Stimulated activated CD8-positive, alpha-beta memory T cell treated with anti-CD3 and anti-CD28 coated beads, Interleukin-7, amount 100 ng/mL, for 1 hour (primary cell): ENCODE measurements at places on chromosomes 4 and X.
A peak's percentile ranks its signal among the peaks of the same experiment; 100 is the strongest.

DNA sequence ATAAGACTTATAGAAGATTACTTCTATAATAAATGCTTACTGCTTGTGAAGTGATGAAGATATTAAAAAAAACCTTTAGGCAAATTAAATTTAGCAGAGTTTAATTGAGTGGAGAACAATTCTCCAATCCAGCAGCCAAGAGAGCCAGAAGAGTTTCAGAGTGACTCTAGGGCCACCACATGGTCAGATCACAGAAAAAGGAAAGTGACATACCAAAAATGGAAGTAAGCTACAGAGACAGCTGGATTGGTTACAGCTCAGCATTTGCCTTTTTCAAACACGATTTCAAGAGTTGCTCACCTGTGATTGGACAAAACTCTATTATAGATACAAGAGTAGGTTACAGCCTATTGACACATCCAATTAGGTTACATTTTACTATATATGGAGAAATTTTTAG, 79.0 kb upstream of the TRAM1L1 start:
- DNase-seq = no peak

- no peak for DNase-seq
Observed at GRCh38 chr4:182017038-182017437, 226.2 kb upstream of the TENM3 start.

DNA sequence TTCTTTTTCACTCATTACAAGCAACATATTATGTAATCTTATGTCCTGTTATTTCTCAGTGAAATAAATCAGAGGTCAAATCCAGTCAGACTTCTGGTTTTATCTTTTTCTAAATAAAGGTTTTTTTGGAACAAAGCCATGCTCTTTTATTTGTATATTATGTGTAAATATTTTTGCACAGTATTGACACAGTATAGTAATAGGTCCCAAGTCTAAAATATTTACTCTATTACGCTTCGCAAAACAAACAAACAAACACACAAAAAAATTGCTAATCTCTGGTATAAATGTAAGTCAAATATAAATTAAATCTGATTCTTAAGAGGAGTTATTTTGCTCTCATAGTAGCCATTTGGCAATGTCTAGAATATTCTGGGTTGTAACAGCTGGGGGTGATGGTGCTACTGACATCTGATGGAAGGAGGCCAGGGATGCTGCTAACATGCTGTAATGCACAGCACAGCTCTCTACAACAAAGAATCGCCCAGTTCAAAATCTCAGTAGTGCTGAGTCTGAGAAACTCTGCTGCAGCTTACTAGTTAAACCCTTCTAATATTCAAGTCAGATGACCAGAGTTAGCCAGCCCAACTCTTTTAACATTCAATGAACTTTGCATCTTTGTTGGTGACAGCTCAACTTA, 602.1 kb downstream of the RAB28 start:
- no peak for DNase-seq

- no peak for DNase-seq
Observed at GRCh38 chr4:98522636-98523395, 135.6 kb downstream of the TSPAN5 start.

DNA sequence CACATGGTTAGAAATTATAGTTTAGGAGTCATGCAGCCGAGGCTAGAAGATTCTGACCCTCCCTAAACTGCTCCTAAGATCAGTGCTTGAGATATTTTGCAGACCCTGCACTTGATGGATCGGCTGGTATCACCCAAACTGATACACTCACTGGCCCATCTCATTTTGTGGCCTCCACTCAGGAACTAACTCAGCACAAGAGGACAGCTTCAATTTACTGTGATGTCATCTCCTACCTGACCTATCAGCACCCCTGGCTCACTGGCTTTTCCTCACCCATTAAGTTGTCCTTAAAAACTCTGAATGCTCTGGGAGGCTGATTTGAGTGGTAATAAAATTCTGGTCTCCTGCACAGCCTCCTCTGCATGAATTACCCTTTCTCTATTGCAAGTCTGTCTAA, 450.9 kb downstream of the PCDH10 start:
- DNase-seq = no peak

GRCh38 chrX:15929194-15929593, 74.6 kb upstream of the AP1S2 start:
- DNase-seq = no peak

DNA sequence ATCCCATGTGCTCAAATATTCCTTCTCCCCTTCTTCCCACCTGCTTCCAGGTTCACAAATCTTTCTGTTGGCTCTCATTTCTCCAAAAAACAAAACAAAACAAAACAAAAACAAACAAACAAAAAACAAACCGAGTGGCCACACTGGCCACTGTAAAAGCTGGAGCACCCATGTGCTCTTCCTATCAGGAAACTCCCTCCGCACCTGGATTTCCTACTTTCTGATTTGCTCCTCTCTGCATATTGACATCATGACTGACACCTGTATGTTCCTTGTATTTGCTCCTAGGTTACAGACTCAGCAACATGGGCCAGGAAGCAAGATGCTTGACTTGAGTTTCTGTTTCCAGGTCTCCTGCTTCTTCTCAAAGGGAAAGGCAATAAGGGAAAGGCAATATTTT, 258.8 kb downstream of the GPC3 start:
- DNase-seq = no peak

- DNase-seq = no peak
Observed at GRCh38 chr4:76892001-76892400, 5.9 kb downstream of the SOWAHB start.

GRCh38 chr4:151567056-151567455, 158.1 kb downstream of the FHIP1A start:
- DNase-seq = no peak

DNA sequence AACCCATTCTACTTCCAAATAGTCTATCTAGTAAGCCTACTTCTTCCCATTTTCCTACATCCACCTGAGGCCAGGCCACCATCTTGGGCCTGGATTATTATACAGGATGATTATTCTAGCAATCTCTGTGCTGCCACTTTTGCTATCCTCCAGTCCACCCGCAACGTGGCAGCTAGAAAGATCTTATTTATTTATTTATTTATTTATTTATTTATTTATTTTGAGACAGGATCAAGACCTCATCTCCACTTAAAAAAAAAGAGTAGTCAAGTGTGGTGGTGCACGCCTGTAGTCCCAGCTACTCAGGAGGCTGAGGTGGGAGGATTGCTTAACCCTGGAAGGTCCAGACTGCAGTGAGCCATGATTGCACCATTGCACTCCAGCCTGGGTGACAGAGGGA, 15.2 kb upstream of the BCOR start:
- DNase-seq = no peak

- no peak for DNase-seq
Observed at GRCh38 chrX:38320819-38321218, 6.5 kb downstream of the RPGR start.

DNA sequence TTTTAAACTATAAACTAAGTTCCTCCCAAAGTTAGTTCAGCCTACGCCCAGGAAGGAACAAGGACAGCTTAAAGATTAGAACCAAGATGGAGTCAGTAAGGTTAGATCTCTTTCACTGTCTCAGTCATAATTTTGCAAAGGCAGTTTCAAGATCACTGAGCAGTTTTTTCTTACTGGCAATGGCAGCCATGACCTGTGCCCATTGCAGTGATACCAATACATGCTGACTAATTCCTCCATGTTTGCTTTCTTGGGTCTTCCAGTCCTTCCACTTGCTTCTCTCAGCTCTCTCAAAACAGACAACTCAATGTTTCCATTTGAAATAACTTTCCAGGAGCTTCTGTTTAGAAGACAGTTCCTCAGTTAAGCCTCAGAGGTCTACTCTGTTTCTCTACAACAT, 79.5 kb downstream of the PCDH18 start:
- DNase-seq = no peak

DNA sequence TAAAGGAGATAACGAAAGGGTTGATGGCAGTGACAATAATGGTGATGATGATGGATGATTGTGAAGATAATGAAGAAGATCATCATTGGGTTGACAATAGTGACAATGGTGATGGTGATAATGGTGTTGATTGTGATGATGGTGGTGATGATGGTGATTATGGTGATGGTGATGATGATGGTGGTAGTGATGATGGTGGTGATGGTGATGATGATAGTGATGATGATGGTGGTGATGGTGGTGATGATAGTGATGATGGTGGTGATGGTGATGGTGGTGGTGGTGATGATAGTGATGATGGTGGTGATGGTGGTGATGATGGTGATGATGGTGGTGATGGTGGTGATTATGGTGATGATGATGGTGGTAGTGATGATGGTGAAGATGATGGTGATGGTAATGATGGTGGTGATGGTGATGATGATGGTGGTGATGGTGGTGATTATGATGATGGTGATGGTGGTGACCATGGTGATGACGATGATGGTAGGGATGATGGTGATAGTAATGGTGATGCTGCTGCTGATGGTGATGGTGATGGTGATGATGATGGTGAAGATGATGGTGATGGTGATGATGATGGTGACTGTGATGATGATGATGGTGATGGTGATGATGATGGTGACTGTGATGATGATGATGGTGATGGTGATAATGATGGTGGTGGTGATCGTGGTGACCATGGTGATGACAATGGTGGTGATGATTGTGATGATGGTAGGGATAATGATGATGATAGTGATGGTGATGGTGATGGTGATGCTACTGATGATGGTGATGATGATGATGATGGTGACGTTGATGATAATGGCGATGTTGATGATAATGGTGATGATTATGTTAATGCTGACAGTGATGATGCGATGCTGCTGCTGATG, 61.6 kb upstream of the NKX1-1 start:
- DNase-seq = no peak

- no peak for DNase-seq
Observed at GRCh38 chrX:41087201-41087600, 2.0 kb downstream of the USP9X start.

GRCh38 chrX:148610328-148610698, 109.9 kb downstream of the AFF2 start:
- DNase-seq = no peak

DNA sequence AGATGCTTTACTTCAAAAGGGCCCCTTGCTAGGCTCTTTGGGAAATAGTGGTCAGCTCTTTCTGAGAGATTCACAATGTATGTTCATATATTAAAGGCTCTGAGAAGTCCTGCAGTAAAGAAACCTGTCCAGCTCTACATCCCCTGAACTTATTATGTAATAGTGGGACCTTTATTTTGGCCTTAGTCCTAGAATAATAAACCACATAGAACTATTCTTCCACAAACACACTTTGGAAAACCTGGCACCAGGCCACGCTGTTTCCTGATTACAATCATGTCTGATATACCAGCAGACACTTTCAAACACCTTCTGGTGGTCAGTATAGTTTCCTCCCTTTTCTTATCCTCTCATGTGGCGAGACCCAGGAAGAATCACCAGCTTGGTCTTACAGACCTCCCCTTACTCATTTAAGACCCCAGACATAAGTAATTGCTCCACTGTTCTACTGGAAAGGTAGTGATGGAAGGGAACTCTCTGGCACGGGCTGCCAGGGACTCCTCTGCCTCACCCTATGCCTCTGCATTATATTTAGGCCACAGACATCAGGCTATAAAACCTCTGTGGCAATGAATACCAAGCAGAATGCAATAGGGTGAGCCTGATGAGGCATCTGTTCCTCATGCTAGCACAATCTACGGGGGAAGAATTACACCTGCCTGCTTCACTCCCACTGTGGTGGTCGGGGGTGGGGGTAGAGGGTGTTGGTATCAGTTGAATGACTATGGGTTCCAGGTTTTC, 5.7 kb upstream of the PPEF1 start:
- DNase-seq = no peak

- DNase-seq = peak; percentile 81
Observed at GRCh38 chrX:150898343-150899190, at the start of gene CD99L2. Gene CD99L2, minus strand, starts transcription at chrX:150898668. Its CDS starts 80 bp downstream, at chrX:150898588.

- DNase-seq = no peak
Observed at GRCh38 chrX:120549483-120550452, 11.0 kb downstream of the CUL4B start.

DNA sequence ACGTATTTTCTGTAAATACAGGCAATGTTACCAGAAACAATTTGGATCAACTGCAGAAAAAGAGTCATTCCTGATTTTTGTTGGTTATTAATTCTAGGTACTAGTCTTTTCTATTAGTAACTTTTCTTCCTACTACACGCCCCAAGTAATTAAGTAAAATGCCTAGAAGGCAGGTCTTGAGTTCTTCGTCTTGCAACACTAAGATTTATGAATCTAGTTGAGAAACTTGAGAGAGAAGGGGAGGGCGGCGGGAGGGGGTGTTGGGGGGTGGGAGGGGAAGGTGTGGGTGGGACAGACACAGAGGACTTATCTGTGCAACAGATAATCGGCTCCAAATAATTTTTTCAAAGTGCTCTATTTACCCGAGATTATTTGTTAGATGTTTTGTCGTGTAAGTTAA, 3.0 kb downstream of the RAP2C start:
- no peak for DNase-seq

- no peak for DNase-seq
Observed at GRCh38 chrX:153793291-153793690, 884 bp downstream of the IDH3G start.

- DNase-seq = no peak
Observed at GRCh38 chr4:173536808-173537429, 6.9 kb upstream of the HAND2 start.

GRCh38 chr4:38920186-38920585, 52.6 kb downstream of the FAM114A1 start:
- DNase-seq = no peak

DNA sequence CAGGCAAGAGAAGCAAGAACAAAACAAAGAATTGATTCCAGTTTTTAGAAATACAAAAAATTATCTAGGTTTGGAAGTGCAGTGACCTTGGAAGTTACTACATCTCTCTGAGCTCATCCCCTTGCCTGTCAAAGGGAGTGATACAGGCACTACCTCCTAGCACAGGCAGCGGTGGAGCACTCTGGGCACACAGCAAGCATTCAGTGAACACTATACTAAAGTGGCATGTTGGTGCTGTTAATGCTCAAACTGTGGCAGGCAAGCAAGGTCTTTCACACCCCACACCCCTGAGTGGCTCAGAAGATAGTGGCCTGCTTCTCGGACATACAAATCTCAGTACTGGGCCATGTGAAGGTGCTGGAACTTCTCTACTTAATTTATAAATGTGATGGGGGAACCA, 51.2 kb downstream of the DRD5 start:
- no peak for DNase-seq

GRCh38 chr4:67934628-67935027, 28.7 kb downstream of the TMPRSS11A start:
- DNase-seq = no peak
